ENCODE measurements at places on chromosomes 6 and 20.

DNA sequence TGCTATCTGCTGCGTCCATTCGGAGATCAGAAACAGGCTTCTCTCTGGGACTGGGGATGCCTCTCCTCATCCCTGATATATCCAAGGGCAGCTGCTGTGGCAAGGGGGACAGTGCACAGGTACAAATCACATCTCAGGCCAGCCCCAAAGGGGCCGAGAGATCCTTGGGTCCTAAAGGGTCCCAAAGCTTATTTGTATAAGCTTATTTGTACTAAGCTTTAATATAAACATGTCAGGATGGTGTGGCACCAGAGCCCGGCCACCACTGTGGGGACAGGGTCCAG is 45.3 kb downstream of the FGD2 start:
- no peaks in the 10 kb centered on the region for H3K36me3 ChIP-seq
- peaks cover 66% of the 10 kb centered on the region for H3K4me1 ChIP-seq
- H3K27me3 ChIP-seq = no peaks in the 10 kb centered on the region
- H3K4me3 ChIP-seq = peak overlapping the region; percentile 44

GRCh38 chr6:45026003-45026516 is 302.1 kb upstream of the RUNX2 start:
- H3K27ac ChIP-seq = no peak overlapping the region
- DNase-seq = no peak
- H3K4me1 ChIP-seq = peaks cover 15% of the 10 kb centered on the region
- no peaks in the 10 kb centered on the region for H3K27me3 ChIP-seq
- H3K4me3 ChIP-seq = no peak overlapping the region

GRCh38 chr6:97405818-97406409 is 122.9 kb upstream of the MMS22L start:
- H3K4me3 ChIP-seq = no peak overlapping the region
- no peaks in the 10 kb centered on the region for H3K27me3 ChIP-seq
- no peaks in the 10 kb centered on the region for H3K4me1 ChIP-seq

DNA sequence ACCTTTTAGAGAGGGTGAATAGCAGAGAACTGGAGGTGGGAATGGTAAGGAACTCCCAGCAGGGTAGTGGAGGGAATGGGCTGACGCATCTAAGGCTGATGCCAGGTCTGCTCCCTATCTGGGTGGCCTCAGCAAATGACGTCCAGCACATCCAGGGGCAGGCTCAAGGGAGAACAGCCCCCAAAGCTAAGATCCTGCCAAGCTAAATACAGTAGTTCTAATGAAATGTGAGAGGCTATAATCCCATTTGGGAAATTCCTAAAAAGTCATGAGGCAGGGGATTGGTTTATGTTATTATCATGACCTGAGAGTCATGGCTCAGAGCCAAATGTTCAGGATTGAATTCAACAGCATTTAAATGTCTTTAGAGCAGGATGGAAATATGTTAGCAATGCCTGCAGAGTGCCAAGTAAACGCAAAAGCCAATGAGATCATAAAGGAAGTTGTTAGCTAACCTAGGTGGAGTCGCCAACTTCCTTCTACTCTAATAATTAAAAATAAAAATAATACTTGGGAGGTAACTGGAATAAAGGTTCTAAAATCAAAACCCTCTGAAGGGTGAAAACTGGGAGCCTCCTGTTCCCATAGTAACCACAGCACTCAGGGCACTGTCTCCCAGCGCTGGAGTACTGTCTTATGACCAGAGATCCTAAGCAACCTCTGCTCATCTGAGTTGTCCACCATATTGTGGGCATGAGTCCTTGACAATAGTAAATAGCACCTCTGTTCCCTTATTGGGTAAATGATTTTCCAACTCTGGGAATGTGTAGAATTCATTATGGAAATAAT is 34.8 kb downstream of the IYD start:
- H3K27ac ChIP-seq = no peak overlapping the region
- no peaks in the 10 kb centered on the region for H3K4me1 ChIP-seq
- H3K4me3 ChIP-seq = no peak overlapping the region
- DNase-seq = no peak
- H3K36me3 ChIP-seq = no peaks in the 10 kb centered on the region

GRCh38 chr6:13284646-13285045 is 43.7 kb downstream of the TBC1D7 start:
- no peak for DNase-seq
- no peaks in the 10 kb centered on the region for H3K27me3 ChIP-seq
- H3K27ac ChIP-seq = no peak overlapping the region
- no peak overlapping the region for H3K4me3 ChIP-seq
- H3K36me3 ChIP-seq = no peaks in the 10 kb centered on the region

GRCh38 chr20:48224533-48225050 is 439.3 kb upstream of the SULF2 start:
- no peaks in the 10 kb centered on the region for H3K27me3 ChIP-seq
- H3K4me1 ChIP-seq = no peaks in the 10 kb centered on the region
- no peak overlapping the region for H3K4me3 ChIP-seq
- DNase-seq = no peak
- no peaks in the 10 kb centered on the region for H3K36me3 ChIP-seq

- H3K4me3 ChIP-seq = no peak overlapping the region
- H3K4me1 ChIP-seq = no peaks in the 10 kb centered on the region
- H3K27ac ChIP-seq = no peak overlapping the region
- H3K27me3 ChIP-seq = no peaks in the 10 kb centered on the region
- DNase-seq = no peak
- no peaks in the 10 kb centered on the region for H3K36me3 ChIP-seq
Observed at GRCh38 chr6:21533678-21534077, 59.9 kb upstream of the SOX4 start.

- no peak overlapping the region for H3K4me3 ChIP-seq
- H3K4me1 ChIP-seq = peaks cover 28% of the 10 kb centered on the region
- no peaks in the 10 kb centered on the region for H3K27me3 ChIP-seq
- H3K27ac ChIP-seq = no peak overlapping the region
Observed at GRCh38 chr6:37974943-37975342, 155.4 kb downstream of the ZFAND3 start.

DNA sequence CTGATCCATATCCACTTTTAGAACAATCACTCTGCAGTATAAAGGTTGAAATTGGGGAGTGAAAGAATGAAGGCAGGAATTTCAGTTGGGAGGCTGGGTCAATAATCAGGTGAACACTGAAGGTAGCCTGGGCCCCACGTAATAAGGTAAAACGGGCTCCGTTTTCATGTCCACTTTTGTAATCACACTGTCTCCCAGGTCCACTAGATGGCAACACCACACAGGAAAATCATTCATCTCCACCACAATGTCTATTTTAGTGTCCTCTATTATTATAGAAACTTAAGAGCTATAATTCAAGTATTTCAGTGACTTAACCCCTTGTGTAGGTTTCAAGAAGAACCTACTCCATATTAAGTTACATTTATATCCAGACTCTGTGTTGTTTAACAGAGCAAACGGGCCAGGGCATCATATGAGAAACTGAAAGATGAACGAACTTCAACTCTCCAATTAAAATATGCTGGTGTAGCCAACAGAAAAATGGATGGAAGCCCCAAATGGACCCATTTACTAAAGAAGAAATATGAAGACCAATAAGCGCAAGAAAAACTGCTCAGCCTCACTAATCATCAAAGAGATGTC is 45.9 kb upstream of the MC3R start:
- H3K4me3 ChIP-seq = no peak overlapping the region
- H3K36me3 ChIP-seq = no peaks in the 10 kb centered on the region
- H3K4me1 ChIP-seq = no peaks in the 10 kb centered on the region
- no peak for DNase-seq
- H3K27ac ChIP-seq = no peak overlapping the region

- H3K27ac ChIP-seq = no peak overlapping the region
- no peaks in the 10 kb centered on the region for H3K4me1 ChIP-seq
- no peak for DNase-seq
- H3K27me3 ChIP-seq = no peaks in the 10 kb centered on the region
Observed at GRCh38 chr6:15946701-15947385, 182.0 kb upstream of the MYLIP start.

- no peaks in the 10 kb centered on the region for H3K27me3 ChIP-seq
- H3K27ac ChIP-seq = no peak overlapping the region
- DNase-seq = no peak
- peaks cover 51% of the 10 kb centered on the region for H3K36me3 ChIP-seq
Observed at GRCh38 chr20:61972636-61973508, 92.8 kb downstream of the TAF4 start.

GRCh38 chr6:54467384-54467783 is 159.1 kb downstream of the TINAG start:
- H3K36me3 ChIP-seq = no peaks in the 10 kb centered on the region
- no peak overlapping the region for H3K27ac ChIP-seq
- no peaks in the 10 kb centered on the region for H3K4me1 ChIP-seq
- H3K4me3 ChIP-seq = no peak overlapping the region

- no peaks in the 10 kb centered on the region for H3K4me1 ChIP-seq
- no peak overlapping the region for H3K27ac ChIP-seq
- DNase-seq = peak; percentile 37
- H3K36me3 ChIP-seq = no peaks in the 10 kb centered on the region
Observed at GRCh38 chr20:5402903-5403531, 86.3 kb upstream of the PROKR2 start.

GRCh38 chr6:13769655-13770053 is 44.7 kb downstream of the MCUR1 start:
- H3K4me3 ChIP-seq = no peak overlapping the region
- no peak overlapping the region for H3K27ac ChIP-seq
- no peak for DNase-seq
- H3K36me3 ChIP-seq = no peaks in the 10 kb centered on the region

GRCh38 chr6:89977808-89978748 is 83.8 kb downstream of the GJA10 start:
- H3K36me3 ChIP-seq = no peaks in the 10 kb centered on the region
- DNase-seq = no peak
- no peak overlapping the region for H3K4me3 ChIP-seq
- no peaks in the 10 kb centered on the region for H3K27me3 ChIP-seq
- H3K4me1 ChIP-seq = no peaks in the 10 kb centered on the region
- H3K27ac ChIP-seq = no peak overlapping the region

DNA sequence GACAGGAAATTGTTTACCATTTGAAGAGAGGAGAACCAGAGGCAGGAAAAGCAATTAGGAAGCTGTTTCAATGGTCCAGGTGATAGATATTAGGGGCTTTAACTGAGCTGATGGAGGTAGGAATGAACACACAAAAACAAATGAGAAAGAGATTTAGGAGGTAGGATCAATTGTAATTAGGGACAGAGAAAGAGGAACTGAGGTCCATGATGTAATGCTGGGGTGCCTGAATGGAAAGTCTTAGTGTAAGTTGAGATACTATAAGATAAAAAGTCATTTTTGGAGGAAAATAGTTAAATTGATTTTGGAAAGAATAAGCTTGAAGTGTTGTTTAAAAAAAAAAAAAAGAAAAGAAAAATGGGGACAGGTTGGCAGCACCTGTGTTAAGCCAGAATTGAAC is 58.5 kb upstream of the B3GAT2 start:
- H3K27me3 ChIP-seq = no peaks in the 10 kb centered on the region
- no peak for DNase-seq
- H3K4me3 ChIP-seq = no peak overlapping the region
- no peaks in the 10 kb centered on the region for H3K4me1 ChIP-seq

DNA sequence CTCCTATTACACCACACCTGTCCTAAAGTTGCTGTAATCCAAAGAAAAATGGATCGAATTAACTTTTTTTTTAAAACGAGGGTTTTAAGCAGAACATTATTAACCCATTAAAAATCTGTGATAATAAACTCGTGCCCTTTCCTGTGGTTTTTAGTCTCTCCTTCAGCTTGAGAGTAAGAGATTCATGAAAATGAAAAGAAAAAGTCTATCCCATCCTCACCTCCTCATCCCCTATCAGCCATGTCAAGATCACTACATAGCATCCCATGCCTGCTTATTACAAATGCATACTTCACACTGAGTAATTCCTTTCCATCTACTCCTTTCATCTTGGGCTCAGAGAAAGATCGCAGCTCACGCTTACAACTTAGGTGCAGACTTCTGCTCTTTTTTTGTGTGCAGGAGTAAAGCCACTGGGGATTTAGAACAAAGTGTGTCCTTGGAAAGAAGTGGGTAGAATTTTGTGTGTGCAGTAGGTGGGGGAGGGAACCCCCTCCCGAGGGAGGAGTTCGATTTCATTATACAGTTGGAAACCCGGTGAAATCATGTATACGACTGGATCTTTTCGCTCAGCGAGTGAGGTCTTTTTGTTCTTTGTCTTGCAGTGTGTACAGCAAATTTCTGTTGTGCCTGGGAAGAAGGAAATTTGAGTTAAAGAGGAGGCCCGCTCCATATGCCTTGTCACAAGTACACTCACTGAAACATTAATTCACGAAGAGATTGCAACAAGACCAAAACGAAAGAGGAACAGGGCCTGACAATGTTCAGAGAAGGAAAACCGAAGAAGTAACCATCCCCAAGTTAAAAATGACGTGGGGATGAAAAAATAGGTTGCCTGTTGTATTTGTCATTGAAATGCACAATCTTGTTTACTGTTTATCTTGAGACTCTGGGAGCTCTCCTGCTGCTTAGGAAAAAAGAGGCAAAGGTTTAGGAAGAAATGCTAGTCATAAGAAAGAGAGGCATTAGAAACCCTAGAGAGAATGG is 146.5 kb upstream of the ZNF217 start:
- H3K4me3 ChIP-seq = no peak overlapping the region
- no peaks in the 10 kb centered on the region for H3K36me3 ChIP-seq
- no peaks in the 10 kb centered on the region for H3K27me3 ChIP-seq
- peaks cover 9% of the 10 kb centered on the region for H3K4me1 ChIP-seq
- no peak overlapping the region for H3K27ac ChIP-seq

DNA sequence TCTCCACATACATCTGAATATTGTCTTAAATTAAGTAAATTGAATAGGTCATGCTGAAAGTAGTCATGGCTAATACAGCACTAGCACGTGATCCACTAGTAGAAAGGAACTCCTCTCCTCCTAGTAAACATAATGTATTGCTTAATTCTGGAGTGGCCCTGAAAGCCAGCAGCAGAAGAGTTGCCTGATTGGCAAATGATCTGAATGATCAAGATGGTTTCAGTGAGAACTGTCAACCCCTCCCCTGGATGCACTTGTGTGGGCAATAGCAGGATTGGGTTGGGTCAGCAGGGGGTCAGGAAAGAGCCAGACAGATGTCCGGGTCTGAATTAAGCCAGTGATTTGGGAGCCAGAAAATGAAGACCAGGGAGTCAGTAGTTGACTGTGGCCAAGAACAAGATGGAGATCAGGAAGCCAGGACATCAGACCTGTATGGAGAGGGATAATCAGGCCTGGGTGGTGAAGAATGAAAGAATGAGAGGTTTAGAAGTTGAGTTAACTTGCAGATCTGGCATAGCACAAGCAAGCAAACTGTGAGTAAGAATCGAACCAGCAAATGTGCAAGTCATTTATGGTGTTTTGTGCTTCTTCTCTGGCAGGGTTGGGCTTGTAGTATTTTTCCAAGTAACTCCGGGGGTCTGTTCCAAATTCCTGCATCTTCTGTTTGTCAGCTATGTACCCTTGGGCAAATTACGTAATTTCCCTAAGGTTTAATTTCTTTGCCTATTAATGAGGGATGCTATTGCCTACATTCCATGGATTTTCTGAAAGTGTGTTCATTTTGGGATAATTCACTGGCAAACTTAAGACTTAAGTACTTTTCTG is 304.9 kb downstream of the CD109 start:
- H3K27ac ChIP-seq = no peak overlapping the region
- no peak overlapping the region for H3K4me3 ChIP-seq
- no peak for DNase-seq
- no peaks in the 10 kb centered on the region for H3K36me3 ChIP-seq
- H3K4me1 ChIP-seq = no peaks in the 10 kb centered on the region

- no peaks in the 10 kb centered on the region for H3K27me3 ChIP-seq
- H3K36me3 ChIP-seq = no peaks in the 10 kb centered on the region
- H3K27ac ChIP-seq = no peak overlapping the region
- no peaks in the 10 kb centered on the region for H3K4me1 ChIP-seq
- H3K4me3 ChIP-seq = no peak overlapping the region
- no peak for DNase-seq
Observed at GRCh38 chr20:22826306-22827230, 208.5 kb upstream of the SSTR4 start.
